Stimulated activated CD8-positive, alpha-beta memory T cell treated with anti-CD3 and anti-CD28 coated beads, Interleukin-4, amount 100 ng/mL, for 1 hour (primary cell): ENCODE measurements at places on chromosomes 11 and 22.

- DNase-seq, result no peak
Measured at GRCh38 chr11:64638829-64639228, 47.8 kb downstream of the SLC22A12 start.

DNA sequence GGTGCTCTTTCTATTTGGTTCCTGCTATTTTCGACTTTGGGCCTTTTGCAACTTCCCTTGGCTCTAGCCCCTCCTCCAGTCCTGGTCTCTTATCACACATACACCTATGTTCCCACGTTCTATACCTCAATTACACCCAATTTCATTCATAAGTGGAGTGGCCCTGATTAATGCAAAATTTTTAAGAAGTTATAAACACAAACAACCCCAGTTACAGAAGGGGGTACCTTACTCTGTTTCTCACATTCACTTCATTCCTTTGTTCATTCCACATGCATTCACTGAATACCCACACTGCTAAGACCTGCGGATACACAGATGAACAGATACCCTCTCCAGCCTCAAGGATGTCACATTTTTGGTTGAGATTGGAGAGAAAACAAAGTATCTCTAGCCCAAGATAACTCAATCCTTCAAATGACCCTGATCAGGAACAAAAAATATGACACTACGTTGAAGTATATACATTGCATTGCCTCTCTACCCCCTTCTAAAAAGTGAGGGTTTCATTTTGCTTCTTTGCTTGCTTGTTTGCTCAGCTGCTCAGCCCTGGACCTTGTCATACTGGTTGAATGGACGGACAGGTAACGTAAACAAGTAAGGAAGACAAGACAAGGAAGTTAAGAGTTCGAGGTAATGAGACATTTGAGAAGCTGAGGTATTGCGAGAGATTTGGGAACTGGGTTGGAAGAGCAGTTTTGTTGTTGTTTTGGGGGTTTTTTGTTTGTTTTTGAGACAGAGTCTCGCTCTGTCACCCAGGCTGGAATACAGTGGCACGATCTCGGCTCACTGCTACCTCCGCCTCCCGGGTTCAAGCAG lies 3.6 kb upstream of the VPS37C start:
- DNase-seq, result no peak

DNA sequence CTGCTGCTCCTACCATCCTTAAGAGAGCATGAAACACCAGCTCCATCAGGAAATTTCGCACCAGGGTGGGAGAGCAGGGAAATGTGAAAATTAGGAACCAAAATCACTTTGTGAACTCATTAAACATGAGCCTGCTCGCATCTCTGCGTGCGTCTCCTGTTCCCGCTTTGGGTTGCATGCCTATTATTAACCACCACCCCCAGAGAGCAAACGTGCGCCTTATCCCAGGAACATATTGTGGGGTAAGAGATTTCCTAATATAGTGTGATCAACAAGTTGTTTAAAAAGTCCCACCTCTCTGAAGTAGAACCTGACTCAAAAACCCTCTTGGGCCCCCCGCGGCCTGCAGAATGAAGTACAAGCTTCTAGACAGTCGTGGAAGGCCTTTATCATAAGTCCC lies 115.0 kb downstream of the TENM4 start:
- no peak for DNase-seq

GRCh38 chr11:70935006-70935768 lies 317.2 kb downstream of the SHANK2 start:
- no peak for DNase-seq

- no peak for DNase-seq
Measured at GRCh38 chr11:68035266-68035876, 3.5 kb upstream of the TCIRG1 start.

DNA sequence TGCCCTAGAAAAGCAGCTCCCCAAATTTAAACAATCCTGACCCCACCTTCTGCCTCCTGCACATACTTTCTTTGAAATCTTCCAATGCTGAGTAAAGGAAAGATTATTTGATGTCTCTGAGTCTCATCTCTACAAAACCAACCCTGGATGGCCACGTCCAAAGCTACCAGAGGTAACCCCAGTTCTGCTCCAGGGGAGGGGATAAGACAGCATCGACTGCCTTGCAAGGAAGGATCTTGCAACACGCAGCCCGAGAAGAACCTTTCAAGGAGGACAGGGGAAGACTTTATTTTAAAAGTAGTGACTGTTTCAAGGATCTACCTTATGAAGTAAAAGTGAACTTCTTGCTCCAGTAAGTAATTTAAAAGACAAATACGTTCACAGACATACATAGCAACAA lies 66.5 kb upstream of the TMEM45B start:
- DNase-seq, result no peak

DNA sequence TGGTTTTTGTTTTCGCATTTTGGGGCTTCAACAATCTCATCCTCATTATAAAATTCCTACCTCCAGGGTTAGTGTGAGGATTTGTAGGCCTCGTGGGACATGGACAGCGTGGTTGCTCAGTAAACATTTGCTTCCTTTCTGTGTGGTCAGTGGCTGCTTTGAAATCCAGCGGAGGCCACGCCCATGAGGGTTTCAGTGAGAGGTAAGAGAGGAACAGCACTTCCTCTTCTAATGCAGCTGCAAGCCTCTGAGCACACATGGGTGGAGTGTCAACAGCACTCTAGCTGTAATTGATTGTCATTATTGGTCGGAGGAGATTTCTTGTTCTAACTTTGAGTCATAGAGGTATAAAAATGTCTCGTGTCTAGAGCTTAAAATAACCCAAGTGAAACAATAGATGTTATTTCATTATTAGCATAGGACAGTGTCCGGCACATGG lies 6.0 kb upstream of the ARHGAP42 start:
- DNase-seq, result no peak

GRCh38 chr22:45451972-45452371 lies 38.5 kb downstream of the RIBC2 start:
- DNase-seq, result no peak

DNA sequence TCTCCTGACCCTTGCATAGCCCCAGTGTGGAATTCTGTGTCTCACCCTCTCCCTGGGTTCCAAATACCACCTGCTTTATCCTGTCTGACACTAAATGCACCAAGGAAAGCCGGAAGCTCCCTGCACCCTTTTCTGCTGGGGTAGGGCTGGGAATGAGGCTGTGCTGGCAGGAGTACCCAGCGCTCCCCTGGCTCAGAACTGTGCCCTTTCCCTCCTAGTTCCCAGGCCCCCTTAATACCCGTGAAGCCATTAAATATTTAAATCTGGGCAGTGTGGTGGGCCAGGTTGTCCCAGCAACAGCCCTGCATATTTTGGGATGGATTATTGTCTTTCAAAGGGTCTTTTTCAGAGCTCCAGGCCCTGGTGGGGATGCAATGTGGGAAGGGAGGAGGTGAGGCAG lies 63.0 kb downstream of the TP53I11 start:
- DNase-seq, result no peak

DNA sequence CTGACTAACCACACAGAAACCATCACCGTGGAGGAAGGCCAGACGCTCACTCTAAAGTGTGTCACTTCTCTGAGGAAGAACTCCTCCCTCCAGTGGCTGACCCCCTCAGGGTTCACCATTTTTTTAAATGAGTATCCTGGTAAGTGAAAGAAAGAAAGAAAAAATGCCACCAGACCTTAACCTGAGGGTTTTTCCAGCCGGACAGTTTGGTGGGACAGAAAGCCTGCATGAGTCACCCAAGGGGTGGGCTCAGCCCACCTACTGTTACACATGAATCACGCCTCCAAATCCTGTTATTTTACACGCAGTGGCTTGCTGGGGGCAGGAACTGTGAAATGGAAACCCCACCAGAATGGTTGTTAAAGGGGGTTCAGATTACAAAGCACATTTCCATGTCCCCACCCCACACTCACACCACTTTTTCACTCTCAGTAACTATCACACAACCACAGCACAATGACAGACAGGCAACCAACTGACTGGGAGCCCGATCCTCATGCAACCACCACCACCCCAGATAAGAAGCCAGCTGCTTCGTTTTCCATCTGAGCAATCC lies 11.9 kb downstream of the CRTAM start:
- DNase-seq, result no peak

- DNase-seq, result no peak
Measured at GRCh38 chr22:26489447-26490036, 5.9 kb downstream of the SRRD start.

- no peak for DNase-seq
Measured at GRCh38 chr11:10519630-10520029, 21.4 kb downstream of the RNF141 start.

DNA sequence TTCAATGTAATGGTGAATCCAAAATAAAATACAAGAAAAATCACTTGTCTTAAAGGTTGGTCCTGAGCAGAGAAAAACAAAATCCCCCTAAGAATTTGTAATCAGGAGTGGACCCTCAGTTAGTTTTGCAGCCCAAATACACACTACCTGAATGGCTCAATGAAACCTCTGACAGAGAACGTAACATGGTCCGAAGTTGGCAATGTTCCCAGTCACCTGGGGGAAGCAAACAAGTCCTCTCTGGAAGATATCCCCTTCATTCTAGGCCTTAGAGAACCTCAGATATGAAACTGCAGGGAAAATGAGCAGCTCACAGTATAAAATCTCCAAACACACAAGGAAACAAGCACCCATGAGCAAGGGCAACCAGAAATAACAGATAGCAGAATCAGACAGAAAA lies 58.2 kb downstream of the MORC2 start:
- no peak for DNase-seq

GRCh38 chr11:12232817-12233601 lies 122.6 kb downstream of the MICAL2 start:
- DNase-seq, result no peak

GRCh38 chr22:37430941-37431340 lies 3.7 kb upstream of the ELFN2 start:
- no peak for DNase-seq

DNA sequence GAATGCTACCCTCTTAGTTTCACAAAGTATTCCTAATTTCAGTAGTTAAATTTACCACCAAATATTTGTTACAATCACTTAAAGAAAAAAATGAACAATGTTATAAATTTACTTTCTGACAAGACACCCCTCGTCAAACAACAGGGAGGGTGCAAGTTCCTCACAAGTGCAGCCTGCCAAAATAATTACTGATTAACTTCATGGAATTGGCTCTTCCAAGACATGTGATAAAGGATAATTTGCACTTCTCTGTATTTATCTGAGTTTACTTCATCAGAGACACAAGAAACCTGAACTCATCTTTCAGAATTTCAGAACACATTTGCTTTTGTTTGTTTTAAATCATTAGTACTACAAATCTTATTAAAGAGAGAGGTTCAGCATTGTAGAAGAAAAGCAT lies 66.5 kb downstream of the LARGE2 start:
- DNase-seq, result no peak

- DNase-seq, result no peak
Measured at GRCh38 chr11:116439361-116439677, 333.5 kb downstream of the BUD13 start.

GRCh38 chr11:113529606-113530005 lies 54.4 kb upstream of the DRD2 start:
- no peak for DNase-seq

GRCh38 chr22:43470253-43470652 lies 58.4 kb downstream of the MPPED1 start:
- DNase-seq, result no peak

- DNase-seq, result no peak
Measured at GRCh38 chr11:31050061-31050765, 319.3 kb downstream of the DCDC1 start.

GRCh38 chr11:121889931-121890330 lies 226.1 kb downstream of the BLID start:
- no peak for DNase-seq

GRCh38 chr22:31184015-31184414 lies 24.0 kb downstream of the RNF185 start:
- DNase-seq, result no peak

DNA sequence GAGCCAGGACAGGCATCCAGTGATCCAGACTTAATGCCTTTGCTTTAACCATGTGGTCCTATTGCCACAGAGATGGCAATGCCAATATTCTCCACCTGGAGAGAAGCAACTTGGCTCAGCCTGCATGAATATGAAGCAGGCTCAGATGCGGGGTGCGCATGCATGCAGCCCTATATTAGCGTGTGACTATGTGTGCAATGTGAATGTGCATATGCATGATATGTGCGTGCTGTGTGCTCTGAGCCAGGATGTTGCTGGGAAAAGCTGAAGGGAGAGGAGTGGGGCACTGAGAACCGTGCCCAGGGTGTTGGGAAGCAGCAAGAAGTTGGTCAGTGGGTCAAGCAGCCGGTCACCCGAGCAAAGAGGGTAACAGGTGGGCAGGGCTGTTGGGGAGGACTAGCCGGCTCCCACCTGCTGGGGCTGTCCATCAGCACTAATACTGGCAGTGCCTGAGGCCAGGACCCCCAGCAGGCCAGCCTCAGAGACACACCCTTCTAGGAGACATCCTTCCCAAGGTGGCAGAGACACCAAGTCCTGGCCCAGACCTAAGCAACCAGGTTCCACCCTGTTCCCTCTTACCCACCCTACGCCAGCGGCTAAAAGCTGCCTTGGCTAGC lies 24.8 kb upstream of the MYOD1 start:
- no peak for DNase-seq

GRCh38 chr11:75317446-75318122 lies 33.9 kb downstream of the ARRB1 start:
- no peak for DNase-seq

GRCh38 chr11:74754507-74755252 lies 6.0 kb downstream of the RNF169 start:
- no peak for DNase-seq

DNA sequence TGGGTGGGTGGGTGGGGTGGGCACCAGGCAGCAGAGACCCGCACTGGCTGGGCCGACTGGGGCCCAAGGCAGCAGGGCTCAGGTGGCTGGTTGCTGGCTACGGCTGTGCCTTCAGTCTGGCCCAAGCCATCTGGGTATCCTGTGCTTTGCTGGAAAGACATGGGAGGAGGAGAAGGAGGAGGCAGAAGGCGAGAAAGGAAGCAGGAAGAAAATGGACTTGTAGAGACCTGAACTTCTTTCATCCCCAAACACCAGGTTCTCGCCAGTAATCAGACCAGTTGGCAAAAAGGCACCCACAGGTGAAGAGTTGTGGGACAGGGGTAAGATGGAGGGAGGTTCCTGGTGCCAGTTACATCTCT lies 78.8 kb downstream of the IGLL1 start:
- DNase-seq, result no peak

GRCh38 chr11:111639226-111639925 lies 37.1 kb downstream of the SIK2 start:
- DNase-seq, result no peak
